SK-N-MC (cell line): ENCODE measurements at places on chromosomes 16 and 17.
A peak's percentile ranks its signal among the peaks of the same experiment; 100 is the strongest.

DNA sequence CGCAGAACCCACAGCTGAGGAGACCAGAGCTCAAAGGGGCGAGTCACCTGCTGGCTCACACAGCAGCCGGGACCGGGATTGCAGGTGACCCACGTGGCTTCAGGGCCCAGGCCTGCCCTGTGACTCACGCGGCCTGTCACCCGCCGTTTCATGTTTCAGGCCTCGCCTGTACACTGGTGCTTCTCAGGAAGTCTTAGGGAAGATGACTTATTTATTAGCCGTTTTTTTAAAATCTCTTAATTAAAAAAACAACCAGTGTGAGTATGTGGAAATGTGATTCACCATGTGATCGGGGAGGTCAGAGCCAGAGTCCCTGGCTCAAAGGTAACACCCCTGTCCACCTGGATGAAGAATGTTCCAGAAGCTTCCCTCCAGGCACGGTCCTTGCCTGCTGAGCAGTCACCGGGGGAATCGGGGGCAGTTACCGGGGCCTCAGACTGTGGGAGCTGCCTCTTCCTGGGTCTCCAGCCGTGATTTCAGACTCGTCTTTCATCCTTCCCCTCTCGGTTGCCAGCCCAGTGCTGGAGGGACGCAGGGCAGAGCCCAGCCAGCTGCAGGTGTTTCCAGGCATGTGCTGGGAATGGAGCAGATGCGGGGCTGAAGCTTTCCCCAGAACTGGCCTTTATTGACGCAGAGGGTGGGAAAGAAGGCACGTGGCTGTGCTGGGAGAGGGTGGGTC lies 49.3 kb downstream of the CMIP start:
- no peak for DNase-seq

GRCh38 chr16:70686376-70687101 lies 686 bp upstream of the MTSS2 start:
- DNase-seq: no peak

GRCh38 chr17:82110298-82110697 lies 12.3 kb upstream of the FASN start:
- no peak for DNase-seq

DNA sequence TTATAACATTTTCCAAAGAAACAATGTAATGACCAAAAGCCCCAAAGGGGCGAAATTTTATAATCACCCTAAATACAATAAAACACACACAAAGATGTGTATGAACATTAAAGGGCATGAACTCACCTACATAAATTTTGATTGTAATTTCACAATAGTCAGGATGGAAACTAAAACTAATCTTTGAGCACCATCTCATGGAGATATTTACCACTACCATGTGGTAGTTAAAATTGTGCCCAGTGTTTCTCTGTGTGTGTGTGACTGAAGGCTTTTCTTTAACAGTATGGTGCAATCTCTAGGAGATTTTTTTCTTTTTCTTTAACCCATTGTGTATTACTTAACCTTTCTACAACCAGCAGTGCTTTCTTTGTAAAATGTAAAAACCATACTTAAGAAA lies 19.7 kb upstream of the MEIOC start:
- peak; percentile 26 for DNase-seq

DNA sequence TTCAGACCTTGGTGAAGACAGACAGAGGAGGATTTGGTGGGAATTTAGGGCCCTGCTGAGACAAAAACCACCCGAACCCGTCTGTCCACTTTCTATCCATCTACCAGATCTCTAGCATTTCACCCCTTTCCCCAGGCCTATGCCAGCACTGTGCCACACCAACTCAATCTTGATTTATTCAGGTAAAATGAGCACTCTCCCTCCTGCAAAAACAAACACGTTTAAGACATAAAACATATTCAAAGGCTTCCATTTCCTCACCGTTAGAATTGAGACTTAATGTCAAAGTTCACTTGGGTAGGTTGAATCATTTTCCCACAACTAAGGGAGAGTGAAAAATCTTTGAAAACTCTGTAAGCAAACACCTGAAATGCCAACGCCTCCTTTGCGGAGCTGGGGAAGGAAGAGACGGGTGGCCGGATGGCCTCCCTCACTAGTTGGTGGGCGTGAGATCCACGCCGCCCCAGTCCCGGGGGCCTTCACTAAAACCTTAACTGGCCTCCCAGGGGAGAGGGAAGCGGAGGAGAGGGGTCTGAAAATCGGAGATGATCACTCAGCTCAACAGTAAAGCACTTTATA lies 862 bp downstream of the DCAKD start:
- no peak for DNase-seq

DNA sequence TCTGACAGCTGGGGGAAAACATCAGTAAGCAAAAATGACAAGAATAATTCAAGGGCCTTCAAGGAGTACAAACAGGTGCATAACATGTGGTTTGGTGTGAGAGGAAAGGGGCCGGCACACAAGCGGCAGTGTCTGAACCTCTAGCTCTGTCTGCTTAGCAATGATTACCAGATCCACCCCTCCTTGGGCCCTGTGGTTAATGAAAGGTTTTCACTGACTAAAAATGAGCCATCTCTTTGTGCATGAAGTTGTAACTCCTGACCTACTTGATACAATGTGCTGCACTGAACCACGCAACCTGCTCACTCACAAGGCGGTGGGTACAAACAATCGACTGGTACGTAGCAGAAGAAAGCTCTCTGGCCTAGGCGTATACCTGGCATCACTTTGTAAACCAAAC lies 15.1 kb downstream of the FAM117A start:
- no peak for DNase-seq

- no peak for DNase-seq
These were observed 1.2 kb downstream of the ZNF500 start for GRCh38 chr16:4765511-4766474.

- DNase-seq: no peak
These were observed 9.3 kb upstream of the FAAP100 start for GRCh38 chr17:81561494-81561885.

- DNase-seq: no peak
These were observed 923 bp downstream of the GDPD3 start for GRCh38 chr16:30112197-30113030.

DNA sequence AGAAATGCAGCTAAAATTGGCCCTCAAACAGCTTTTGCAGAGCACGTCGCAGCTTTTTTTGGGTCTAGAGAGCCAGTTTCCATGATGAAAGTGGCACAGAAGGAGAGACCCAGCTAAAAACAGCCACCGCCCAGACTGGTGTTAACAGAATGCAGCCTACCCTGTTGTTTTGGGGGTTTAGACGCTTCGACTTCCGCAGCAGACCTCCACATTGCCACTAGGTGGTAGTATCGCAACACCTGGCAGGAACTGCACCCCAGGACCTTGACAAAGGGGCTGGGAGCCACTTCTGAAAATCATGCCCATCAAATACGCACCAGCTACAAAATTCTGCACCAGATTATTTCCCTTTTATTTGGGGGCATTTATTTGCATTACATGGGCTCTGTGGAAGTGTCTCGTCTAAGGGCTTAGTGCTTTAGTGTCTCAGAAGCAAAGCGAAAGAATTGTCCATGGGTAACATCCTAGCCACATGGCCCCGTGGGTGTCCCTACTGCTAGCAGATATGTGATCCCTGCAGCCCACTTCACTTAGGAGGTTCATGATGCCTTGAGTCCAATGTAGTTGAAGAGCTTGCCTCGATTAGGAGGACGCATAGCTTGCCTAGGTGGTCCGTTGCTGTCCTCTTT lies 167.1 kb downstream of the HAPSTR1 start:
- DNase-seq: no peak

DNA sequence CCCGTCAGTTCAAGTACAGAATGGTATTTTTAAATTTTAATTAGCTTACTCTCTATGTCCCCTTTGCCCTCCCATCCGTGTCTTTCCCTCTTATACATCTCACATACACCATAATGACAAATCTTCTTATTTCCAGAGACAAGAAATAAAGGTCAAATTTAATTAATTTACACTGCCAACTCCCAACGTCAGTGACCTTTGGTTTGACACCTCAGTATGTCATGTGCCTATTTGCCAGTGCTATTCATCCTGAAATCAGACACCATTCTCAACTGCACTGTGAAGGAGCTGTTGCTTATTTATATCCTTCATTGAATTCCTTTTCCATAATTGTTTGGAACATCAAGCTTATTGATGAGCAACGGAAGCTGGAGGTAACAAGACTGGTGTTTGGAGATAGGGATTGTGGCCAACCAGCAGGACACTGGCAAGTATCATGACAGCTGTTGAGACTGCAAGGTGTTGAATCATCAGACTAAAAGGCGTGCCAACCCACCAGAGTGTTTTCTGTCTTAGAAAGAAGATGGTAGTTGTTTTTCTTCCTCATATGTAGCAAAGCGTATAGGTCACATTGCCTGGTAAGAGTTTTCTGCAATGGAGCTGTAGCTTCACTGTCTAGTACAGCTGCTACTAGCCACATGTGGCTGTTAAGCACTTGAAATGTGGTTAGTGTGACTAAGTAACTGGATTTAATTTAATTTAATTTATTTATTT lies 12.5 kb downstream of the CALCOCO2 start:
- no peak for DNase-seq

GRCh38 chr17:59651346-59651745 lies 31.7 kb downstream of the CLTC start:
- DNase-seq: no peak

- DNase-seq: no peak
These were observed 398.6 kb downstream of the CPPED1 start for GRCh38 chr16:12405089-12405488.

GRCh38 chr17:63516910-63517824 lies 6.0 kb upstream of the KCNH6 start:
- no peak for DNase-seq

DNA sequence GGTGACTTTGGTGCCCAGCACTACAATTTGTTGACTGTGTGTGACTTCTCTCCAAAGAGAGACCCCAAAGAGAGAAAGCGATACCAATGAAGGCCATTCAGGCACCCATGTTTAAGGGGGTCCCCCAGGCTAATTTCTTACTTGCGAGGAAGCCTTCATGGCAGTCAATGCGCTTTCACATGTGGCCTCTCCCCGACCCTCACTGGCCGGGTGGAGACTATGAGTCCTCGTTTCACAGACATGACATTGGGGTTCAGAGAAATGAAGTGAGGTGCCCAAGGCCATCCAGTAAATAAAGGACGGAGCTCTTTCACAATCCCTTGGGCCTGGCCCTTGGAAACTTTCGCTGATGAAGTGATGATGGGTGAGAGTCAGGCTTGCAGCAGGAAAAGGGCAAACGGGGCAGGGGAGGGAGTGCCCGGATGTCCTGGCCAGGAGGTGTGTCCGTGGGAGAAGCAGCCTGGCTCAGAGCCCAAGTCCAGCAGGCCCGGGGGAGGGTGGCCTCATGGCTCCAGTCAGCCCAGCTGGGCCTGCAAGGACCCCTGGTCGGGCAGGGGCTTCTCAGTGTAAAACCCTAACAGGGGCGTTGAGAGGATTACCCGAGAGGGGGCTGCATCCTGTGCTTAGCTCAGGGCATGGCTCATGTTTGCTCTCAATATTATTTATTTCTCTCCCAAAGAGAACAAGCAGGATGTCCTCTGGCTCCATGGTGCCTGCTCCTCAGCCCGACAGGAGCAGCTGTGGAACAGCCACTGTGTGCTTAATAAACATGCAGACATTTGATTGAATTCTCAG lies 14.7 kb downstream of the TBX2 start:
- no peak for DNase-seq

DNA sequence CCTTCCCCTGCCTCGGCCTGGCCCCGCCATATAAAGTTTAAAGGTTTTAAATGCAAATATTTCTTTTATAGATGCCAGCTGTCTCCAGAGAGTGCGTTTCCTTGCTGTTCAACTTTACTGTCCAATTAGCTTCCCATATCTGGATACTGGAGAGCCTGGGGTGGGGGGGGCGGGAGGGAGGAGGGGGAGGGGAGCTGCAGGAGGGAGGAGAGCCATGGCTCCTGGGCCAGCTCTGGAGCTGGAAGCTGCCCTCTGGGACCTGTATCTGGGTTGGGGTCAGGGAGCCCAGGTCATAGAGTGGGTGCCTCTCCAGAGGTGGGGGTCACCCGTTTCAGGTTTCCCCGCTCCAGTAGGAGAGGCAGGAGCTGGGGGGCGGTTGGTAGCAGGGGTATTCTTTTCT lies 6.2 kb upstream of the GSE1 start:
- DNase-seq: no peak

DNA sequence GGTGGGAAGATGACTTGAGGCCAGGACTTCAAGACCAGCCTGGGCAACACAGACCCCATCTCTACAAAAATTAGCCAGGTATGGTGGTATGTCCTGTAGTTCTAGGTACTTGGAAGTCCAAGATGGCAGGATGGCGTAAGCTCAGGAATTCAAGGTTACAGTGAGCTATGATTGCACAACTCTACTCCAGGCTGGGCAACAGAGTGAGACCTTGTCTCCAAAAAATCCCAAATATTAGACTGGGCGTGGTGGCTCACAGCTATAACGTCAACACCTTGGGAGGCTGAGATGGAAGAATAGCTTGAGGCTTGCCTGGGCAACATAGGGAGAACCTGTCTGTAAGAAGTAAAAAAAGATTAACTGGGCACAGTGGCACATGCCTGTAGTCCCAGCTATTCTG lies 30.8 kb downstream of the SUZ12 start:
- no peak for DNase-seq

DNA sequence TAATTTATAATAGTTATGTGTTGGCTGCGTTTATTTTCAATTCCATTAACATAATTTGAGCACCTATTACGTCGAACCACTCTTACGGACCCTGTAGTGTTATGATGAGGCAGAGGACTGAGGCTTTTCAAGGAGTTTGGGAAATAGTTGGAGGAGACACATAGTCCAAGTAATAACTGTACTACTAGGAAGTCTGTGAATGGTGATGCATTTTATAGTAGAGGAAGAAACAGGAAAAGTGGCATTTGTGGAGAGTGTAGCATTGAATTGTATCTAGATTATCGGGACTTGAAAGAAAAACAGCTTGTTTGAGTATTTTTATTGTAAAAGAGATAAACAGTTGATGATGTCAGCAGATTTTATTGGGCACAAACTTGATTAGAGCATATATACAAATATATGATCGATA lies 1.7 kb downstream of the NFATC3 start:
- DNase-seq: no peak

- peak; percentile 28 for DNase-seq
These were observed 38.8 kb downstream of the PKD1L3 start for GRCh38 chr16:71961066-71962039.

DNA sequence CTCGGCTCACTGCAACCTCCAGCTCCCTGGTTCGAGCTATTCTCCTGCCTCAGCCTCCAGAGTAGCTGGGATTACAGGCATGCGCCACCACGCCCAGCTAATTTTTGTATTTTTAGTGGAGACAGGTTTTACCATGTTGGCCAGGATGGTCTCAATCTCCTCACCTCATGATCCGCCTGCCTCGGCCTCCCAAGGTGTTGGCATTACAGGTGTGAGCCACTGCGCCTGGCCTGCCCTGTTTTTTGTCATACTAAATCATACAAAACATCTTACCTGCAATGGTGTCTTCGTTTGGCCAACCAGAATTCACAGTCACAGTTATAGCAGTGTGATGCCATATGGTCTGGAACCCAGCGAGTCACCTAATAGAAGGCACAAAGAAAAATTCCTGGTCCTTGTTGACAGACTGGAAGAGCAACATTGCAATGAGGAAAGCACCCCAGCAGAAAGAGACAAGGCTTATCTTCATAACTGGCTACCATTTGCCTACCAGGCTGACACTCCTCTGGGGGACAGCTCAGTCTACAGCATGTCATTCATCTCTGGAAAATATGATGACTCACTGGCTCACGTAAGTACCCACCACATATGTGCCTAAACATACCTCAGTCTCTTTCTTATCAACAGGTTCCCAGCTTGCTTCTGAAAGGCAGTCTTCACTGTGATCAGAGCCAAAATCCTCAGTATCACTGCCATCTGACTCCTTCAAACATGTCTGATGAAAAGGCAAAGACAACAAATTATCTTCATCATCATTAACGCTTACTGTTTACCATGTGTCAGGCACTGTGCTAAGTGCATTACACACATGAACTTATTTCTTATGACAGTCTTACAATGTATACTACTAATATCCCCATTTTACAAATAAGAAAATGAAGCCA lies 4.3 kb upstream of the HSF5 start:
- no peak for DNase-seq
